ENCODE measurements at places on chromosomes 13 and 19.
A peak's percentile ranks its signal among the peaks of the same experiment; 100 is the strongest.

GRCh38 chr19:595326-596262, 5.9 kb downstream of the HCN2 start:
- ATAC-seq: no peak

DNA sequence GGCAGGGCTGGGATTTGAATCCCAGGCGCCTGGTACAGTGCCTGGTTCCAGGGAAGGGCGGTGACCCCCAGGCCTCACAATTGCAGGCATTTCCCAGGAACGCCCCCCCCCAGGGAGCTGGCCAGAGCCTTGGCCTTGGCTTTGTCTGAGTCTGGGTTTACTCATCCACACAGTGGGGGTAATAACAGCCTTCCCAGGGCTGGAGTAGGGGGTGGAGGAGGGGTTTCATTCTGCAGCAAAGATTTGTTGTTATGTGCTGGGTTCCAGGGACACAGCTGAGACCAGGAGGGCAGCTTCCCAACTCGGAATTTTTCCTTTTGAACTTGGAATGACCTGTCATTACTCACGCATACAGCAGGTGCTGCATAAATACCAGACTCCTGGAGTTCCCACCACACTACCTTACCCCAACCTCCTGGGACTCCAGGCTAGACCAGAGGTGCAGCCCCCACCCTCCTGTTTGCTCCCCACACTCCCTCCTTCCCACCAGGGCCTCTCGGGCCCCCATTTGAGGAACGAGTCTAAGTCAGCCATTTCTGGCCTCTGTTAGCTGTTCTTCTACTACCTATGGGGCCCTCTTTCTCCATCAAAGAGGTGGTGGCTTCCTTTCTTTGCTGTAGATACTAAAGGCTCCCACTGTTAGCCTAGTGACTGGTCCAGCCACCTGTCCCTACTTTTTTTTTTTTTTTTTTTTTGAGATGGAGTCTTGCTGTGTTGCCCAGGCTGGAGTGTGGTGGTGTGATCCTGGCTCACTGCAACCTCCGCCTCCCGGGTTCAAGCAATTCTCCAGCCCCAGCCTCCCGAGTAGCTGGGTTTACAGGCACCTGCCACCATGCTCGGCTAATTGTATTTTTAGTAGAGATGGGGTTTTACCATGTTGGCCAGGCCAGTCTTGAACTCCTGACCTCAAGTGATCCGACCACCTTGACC, 1.6 kb upstream of the ADAMTS10 start:
- ATAC-seq: no peak

GRCh38 chr13:51041126-51041525, 69.9 kb downstream of the C13orf42 start:
- ATAC-seq: no peak

DNA sequence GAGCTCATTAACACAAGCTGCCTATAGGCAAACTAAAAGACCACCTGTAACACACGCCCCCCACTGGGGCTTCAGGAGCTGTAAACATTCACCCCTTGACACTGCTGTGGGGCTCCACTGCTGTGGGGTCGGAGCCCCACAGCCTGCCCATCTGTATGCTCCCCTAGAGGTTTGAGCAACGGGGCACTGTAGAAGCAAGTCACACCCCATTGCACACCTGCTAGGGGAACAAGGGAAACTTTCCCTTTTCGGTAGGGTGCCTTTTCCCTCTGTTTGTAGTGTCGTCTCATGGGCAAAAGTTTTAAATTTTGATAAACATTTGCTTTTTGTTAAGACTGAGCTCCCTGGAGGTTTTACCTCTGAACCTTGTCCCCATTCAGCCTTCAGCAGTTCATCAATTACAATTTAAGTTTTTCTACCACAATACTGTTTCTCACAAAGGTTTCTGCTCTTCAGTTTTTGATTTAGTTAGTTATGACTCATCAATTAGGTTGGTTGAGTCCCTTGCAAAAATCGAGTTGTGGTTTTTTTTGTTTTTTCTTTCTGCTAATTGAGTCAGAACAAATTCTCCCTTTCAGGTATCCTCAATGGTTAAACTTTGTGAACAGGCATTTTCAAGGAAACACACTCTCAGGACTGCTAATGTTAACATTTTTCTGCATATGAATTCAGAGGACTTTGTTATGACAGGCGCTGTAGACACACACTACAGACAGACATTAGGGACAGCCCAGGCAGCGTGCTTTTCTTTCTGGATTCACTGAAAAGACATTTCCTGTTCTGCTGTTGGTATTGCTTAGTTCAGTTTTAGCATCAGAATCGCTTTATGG, 35.1 kb downstream of the ZNF433 start:
- no peak for ATAC-seq

DNA sequence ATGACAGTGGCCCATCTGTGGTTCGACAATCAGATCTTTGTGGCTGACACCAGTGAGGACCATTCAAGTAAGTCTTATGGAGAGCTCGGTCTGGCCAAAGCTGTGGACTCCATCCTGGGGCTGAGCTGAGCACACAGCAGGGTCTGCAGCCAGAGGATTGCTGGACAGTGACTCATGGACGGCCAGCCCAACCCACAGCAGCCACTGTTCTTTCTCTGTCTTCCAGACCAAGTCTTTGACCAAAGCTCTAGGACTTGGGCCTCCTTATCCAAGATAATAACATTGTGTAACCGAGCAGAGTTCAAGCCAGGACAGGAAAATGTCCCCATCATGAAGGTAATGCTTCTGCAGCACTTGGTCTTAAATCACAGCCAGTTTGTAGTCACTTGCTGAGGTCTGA, 12.4 kb downstream of the ATP12A start:
- no peak for ATAC-seq

- ATAC-seq: no peak
These were observed 13.7 kb downstream of the LMTK3 start for GRCh38 chr19:48497728-48498594.

DNA sequence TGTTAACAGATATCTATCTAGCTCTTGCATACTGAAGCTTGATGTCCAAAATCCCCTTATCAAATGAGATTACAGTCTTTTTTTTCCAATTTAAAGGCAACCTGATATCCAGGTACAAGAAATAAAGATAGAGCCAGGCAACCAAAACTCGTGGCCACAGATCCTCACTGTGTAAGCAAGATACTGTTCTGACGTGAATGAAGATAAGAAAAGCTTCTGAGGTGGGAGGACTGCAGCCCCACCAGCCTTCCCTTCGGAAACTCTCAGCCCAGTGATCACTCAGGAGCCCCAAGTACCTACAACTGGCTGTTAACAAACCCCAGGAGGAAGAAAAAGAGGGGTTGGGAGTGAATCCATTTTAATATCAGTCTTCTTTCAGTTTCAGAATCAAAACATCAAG, 191.6 kb downstream of the EFNB2 start:
- ATAC-seq: no peak

DNA sequence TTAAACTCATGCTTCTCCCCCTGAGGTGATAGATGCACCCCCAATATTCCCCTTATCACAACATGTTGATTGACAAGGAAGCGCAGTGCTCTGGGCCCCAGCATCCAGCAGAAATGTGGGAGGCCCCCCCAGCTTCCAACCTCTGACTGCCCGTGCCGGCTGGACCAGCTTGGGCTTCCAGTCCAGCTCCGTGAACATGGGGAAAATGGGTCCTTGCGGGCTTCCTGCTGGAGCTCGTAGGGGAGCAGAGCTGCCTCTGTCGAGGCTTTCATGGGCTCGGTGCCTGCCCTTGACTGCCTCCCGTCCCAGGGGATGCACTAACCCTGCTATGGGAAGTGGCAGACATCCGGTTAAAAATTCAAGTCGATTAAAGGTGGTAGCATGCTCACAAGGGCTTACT, 188.9 kb downstream of the COL4A1 start:
- ATAC-seq: no peak

- peak; percentile 2 for ATAC-seq
These were observed 2.5 kb upstream of the SCEL start for GRCh38 chr13:77532983-77533382.

DNA sequence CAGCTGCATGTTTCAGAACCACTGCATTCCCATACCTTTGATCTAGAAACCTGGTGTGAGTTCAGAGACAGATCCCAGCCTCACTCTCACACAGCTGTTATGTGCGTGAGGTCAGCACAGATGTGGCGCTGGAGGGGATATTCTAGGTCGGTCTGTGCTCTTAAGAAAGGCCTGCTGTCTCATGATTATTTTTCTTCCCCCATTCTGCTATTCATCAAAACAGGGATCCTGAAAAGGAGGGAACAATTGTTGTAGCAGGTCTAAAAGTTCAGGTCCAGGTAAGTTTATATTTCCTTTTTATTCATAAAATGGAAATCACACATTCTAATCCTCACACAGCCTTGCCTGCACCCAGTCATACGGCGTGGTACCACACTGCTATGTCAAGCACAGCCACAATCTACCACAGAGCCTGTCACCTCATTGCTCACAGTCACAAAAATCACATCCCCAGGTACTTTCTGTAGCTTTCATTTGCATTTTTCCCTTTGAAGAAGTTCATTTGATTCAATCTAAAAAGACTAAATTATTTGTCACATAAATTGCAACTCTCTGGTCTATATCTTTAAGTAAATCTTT, 867 bp downstream of the ZNF546 start:
- no peak for ATAC-seq

DNA sequence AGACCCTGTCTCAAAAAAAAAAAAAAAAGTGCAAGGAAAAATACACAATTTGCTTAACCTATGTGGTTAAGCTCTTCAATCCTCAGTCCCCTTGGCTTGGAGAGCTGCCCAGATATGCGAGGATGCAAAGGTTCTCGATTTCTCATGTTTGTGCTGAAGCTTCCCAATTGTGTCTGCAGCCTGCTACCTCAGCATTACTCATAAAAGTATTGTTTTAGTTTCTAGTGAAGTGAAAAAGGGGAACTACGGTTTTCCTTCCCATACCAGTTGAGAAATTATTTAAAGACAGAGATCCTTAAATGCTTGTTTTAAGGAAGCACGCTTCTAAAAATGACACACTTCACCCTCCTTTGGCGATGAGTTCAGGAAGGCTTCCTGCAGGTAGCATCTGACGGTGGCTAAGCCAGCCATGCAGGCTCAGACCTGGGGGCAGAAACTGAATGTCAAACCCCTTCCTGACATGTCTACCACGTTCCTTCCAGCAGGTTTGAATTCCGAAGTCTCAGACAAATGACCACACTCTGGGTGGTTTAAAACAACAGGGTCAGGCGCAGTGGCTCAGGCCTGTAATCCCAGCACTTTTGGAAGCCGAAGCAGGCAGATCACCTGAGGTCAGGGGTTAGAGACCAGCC, 47.9 kb downstream of the RUBCNL start:
- no peak for ATAC-seq

GRCh38 chr13:71867131-71867814, at the start of gene DACH1:
DACH1 (minus strand) TSS chr13:71867204.
- peak; percentile 61 for ATAC-seq

DNA sequence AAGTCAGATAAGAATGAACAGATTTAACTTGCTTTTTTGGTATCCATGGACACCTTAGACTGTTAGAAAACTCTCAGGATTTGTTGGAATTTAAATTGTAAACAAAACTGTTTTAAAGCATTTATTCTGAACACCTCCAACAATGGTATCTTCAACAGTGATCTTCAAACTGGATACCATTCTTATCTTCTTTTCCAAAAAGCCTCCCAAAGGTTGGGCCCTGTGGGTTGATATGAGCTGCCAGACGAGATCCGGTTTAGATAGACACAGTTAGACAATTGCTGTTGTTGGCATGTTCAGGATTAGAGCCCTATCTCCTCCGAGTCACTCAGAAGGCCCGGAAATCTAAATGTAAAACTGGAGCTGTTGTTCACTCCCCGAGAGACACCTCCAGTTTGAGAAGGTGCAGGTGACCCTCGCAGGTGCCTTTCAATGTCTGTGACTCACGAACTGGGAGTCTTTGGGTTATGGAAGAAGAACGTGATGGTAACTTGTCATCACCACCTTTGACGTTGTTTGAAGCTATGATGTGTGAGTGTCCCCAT, 143.6 kb upstream of the RNF113B start:
- no peak for ATAC-seq

DNA sequence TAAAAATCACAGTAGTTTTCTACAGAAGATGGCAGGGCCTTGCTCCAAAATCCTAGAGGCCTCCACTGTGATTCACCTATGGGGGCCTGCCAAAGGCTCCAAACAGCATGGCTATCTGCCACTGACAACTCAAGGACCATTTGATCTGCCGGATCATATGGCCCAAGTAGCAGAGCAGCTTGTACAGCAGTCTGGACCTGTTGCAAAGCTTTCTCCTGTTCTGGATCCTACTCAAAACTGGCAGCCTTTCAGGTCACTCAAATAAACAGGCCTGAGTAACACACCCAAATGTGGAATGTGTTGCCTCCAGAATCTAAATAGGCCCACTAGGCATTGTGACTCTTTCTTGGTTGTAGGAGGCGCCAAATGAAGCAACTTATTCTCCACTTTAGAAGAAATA, 1049.3 kb downstream of the PCDH9 start:
- ATAC-seq: no peak

- no peak for ATAC-seq
These were observed 562.5 kb downstream of the GPC5 start for GRCh38 chr13:91960947-91961346.

- ATAC-seq: no peak
These were observed 96.7 kb upstream of the DIAPH3 start for GRCh38 chr13:60260440-60260839.

Measured in esophagus mucosa (tissue), 1 donor.